Activated CD4-positive, alpha-beta T cell treated with anti-CD3 and anti-CD28 coated beads, Interleukin-2, amount 50 U/mL, for 24 hours (primary cell): ENCODE measurements at places on chromosomes 7 and 10.

DNA sequence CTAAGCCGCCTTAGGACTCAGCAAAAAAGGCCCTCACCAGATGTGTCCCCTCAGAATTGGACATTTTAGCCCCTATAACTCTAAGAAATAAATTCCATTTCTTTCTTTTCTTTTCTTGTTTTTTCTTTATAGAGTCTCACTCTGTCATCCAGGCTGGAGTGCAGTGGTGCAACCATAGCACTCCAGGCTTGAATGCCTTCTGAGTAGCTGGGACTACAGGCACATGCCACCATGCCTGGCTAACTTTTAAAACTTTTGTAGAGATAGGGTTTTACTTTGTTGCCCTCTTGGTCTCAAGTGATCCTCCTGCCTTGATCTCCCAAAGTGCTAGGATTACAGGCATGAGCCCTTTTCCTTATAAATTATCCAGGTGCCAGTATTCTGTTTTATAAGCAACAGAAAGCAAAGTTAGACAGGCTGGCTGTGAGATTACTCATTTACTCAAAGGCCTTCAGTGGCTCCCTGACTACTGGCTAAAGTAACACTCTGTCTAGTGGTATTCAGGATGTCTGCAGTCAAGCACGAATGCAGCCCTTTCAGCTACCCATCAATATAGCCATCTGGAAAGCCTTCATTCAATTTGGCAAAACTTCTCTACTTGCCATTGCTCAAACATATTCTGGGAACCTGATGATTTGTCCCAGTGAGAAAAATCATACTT lies 128.6 kb downstream of the ICA1 start:
- DNase-seq, result no peak

- no peak for DNase-seq
Observed at GRCh38 chr10:35684586-35684985, 42.5 kb upstream of the FZD8 start.

GRCh38 chr7:83161186-83161585 lies 1.5 kb downstream of the PCLO start:
- no peak for DNase-seq

GRCh38 chr7:130998993-130999602 lies 265.1 kb upstream of the KLF14 start:
- no peak for DNase-seq

DNA sequence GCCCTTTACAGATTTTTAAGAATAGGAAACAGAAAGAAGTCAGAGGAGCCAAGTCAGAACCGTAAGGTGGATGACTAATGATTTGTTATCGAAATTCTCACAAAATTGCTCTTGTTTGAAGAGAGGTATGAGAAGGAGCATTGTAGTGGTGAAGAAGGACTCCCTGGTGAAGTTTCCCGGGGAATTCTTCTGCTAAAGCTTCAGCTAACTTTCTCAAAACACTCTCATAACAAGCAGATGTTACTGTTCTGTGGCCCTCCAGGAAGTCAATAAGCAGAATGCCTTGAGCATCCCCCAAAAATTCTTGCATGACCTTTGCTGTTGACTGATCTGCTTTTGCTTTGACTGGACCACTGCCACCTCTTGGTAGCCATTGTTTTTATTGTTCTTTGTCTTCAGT lies 152.9 kb downstream of the HGF start:
- no peak for DNase-seq

- no peak for DNase-seq
Observed at GRCh38 chr7:152902054-152902453, 142.5 kb downstream of the ACTR3B start.

DNA sequence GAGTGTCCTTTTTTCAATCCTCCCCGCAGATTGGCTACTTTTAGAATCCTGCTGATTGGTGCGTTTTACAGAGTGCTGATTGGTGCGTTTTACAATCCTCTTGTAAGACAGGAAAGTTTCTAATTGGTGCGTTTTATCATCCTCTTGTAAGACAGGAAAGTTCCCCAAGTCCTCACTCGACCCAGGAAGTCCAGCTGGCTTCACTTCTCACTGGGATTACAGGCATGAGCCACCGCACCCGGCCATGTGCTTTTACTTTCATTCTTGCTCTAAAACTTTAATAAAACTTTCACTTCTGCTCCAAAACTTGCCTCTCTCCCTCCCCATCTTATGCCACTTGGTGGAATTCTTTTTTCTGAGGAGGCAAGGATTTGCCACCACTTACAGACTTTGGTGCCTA lies 17.0 kb upstream of the WAPL start:
- no peak for DNase-seq

- DNase-seq, result no peak
Observed at GRCh38 chr10:77188000-77188395, 449.6 kb downstream of the KCNMA1 start.

GRCh38 chr10:110200503-110200902 lies 6.9 kb upstream of the MXI1 start:
- no peak for DNase-seq

DNA sequence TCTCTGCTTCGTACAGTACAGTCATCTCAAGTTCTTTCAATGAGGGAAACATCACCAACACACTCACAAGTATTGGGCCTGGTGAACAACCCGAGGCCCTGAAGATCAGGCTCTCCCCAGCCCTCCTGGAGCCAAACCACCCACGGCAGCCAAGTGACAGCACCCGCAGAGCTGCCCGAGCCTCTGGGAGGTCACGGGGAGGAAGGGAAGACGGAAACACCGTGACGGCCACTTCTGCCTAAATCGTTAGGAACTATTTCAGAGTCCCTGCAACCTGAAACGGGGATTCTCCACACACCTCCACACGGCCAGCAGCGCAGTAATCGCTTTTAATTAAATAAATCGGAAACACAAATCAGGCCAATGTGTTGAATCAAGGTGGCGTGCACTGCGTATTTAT lies 222.6 kb downstream of the MAD1L1 start:
- DNase-seq, result no peak

DNA sequence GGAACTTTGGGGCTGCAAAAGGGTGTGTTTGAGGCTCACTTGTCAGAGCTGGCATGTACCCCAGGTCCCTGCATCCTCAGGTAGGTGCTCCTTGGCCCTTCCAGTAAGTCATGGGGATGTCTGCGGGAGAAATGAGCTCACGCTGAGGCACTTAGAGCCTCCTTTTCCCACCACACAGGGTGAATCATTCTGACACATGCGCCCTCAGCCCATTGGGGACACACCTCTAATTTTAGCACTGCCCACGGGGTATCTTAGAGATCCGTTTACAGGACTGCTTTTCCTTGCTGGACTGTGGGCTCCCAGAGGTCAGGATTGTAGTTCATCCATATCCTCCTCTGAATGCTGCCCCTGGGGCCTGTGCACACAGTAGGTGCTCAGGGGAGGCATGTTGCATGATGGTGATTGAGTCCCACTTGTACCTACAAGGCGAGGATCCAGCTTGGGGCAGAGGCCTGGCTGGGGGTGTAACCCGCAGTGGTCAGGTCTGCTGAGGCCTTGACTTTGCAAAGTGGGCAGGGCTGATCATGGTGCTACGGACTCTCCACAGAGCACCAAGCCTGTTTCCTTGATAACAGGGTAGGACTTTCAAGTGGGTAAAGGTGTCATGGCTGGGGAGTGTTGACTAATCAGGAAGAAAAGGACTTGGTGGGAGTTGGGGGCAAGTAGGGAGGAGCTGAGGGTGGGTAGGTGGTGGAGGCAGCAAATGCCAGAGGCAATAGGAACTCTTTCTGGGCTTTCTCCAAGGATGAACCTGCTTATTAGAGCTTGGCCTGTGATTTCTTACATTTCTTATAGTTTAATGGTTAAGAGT lies 5.8 kb downstream of the TSPAN15 start:
- DNase-seq, result no peak

GRCh38 chr10:58994226-58995057 lies 182.0 kb upstream of the PHYHIPL start:
- DNase-seq, result no peak

GRCh38 chr7:66800591-66800990 lies 60.1 kb downstream of the RABGEF1 start:
- no peak for DNase-seq

DNA sequence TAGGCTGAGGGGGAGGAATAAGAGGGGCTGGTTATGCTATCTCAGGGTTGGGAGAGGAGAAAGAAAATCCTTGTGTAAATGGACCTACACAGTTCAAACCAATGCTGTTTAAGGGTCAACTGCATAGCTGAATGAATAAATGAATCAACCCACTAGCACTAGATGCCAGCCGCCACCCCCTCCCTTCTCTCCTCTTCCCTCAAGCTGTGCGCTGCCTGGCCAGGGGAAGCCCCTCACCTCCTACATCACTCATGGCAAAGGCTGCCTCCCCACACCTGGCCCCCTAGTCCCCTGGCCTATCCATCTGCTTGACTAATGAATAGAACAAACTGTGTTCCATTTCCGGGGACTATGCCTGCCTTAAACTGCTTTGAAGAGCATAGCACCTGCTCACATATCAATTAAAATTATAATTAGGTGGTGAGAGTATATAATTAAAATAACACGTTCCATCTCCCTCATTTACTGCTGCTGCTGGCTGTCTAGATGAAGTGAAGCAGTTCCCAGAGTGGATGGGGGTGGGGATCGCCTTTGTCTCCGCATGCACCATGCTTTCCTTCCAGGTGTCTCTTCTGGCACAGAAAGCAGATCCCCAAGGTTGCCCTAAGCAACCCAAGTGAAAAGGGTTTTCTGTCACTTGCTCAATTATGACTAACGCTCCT lies 32.6 kb downstream of the GRID1 start:
- no peak for DNase-seq

DNA sequence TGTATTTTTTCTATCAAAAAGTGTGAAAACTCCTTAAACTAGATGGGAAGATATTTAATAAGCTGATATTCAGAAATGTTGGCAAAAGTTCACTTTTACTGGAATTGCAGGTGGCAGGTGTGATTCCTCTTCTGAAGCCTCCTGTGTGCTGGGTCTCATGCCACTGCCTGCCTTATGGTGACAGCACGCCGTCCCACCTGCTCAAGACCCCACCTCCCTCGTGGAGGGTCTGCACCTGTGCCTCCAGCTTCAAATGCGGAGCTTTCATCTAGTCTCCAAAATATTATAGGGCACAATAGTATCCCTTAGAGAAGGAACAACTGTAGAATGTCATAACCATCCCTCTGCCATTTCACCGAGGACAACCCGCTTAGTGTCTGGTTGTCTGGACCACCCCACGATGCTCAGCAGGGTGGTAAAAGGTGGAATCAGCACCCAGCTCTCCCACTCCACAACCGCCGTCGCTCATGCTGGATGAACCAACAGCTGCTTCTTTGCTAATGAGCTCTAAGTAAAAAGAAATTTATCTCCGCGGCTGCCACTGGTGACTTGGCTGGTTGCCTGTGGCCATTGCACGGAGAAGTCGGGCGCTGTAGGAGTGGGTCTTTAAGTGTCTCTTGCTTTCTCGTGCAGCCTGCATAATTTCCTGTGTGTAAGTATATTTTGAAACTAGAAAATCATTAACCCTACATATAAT lies 119.3 kb upstream of the TCERG1L start:
- DNase-seq, result no peak

DNA sequence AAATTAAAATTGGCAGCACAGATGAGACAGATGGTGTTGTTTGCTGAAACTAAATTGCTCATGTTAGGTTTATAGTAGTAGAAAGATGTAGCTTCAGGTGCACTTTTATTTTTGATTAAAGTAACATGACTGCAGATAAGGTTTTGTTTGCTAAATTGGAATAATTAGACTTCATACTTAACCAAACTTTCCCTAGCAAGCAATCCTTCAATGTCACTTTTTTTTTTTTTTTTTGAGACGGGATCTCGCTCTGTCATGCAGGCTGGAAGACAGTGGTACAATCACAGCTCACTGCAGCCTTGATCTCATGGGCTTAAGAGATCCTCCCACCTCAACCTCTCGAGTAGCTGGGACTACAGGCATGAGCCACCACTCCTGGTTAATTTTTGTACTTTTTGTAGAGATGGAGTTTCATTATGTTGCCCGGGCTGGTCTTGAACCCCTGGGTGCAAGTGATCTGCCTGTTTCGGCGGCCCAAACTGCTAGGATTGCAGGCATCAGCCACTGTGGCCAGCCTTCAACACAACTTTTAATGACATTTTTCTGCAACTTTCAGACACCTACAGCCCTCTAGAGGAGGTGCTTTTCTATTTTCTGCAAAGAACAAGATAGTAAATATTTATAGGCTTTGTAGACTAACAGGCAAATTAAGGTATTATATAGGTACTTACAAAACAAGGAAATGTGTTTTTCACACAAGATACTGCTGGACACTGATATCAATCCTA lies 84.8 kb upstream of the CCNY start:
- DNase-seq, result no peak
